ENCODE measurements at places on chromosomes 1 and 21. TPM values are rescaled to one million over a fixed set of nuclear protein-coding genes. Genes with fewer than 3 reads are reported as not detected.

DNA sequence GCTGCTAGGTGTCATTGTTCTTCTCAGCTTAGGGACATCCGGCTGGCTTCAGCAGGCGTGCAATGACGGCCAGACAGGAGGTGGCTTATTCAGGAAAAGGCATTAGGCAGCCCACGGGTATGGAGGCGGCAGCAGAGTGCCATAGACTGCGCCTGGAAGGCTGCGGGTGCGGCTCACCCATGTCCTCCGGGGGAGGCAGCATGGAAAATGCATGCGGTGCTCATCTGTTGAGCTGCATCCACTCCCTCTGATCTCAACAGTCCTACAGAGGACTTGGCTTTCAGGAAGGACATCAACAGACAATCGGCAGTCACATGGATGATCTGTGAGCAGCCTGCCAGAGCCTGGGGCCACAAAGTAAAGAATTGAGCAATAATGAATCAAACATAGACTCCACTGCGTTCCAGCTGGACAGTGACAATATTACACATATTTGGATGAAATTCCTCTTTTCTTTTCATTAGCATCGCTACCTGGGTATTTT is 42.9 kb downstream of the UMODL1 start:
- no peak for DNase-seq

CATSPER4 gene
- total RNA-seq: not detected

DNA sequence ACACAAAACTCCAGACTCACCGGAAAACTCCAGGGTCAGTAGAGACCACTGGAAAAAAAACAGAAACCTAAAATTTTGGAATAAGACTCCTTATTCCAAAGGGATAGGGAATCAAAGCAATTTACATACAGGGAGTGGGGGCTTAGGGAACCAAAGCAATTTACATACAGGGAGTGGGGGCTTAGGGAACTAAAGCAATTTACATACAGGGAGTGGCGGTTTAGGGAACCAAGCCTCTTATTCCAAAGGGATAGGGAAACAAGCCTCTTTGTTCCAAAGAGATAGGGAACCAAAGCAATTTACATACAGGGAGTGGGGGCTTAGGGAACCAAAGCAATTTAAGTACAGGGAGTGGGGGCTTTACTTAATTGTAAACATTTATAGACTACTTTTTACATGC is 28.4 kb upstream of the TTLL7 start:
- DNase-seq: no peak

GRCh38 chr1:8465013-8465412 is 147.1 kb downstream of the SLC45A1 start:
- DNase-seq: no peak

DNA sequence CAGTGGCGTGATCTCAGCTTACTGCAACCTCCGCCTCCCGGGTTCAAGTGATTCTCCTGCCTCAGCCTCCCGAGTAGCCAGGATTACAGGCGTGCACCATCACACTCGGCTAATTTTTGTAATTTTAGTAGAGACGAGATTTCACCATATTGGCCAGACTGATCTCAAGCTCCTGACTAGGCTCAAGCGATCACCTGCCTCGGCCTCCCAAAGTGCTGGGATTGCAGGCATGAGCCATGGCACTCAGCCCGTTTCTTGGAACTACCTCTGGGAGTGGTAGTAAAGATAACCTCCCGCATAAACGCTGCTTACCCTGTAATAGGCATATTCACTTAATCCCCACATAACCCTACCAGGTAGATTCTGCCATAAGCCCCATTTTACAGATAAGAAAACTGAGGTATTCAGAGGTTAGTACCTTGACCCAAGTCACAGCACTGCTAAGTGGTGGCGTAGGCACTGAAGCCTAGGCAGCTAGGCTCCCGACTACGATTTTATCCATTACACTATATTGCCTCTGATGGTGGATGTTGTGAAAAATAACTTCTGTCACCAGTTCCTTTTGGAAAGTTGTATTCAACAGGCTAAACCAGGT is 143.8 kb downstream of the SDCCAG8 start:
- no peak for DNase-seq

SPRR2F gene
- not detected for total RNA-seq

GRCh38 chr21:37208741-37209225 is 58.4 kb downstream of the VPS26C start:
- DNase-seq: no peak

DNA sequence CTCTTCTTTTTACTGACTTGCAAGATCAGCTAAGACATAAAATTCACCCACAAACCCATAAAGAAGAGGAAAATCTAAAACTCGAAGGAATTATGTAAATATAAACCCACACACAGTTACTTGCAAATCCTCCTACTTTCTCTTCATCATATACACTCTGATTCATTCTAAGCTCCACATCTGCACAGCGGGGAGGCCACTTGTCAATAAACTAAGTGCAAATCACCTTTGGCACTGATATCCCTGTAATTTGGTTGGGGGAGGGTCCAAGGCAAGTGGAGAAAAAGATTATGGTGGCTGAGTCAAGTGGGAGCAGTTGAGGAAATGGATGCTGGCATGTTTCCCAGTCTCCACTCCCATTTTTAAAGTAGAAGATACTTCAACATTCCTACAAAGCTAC is 596.5 kb downstream of the MATN1 start:
- DNase-seq: no peak

IL10 gene
- not detected for total RNA-seq

DNA sequence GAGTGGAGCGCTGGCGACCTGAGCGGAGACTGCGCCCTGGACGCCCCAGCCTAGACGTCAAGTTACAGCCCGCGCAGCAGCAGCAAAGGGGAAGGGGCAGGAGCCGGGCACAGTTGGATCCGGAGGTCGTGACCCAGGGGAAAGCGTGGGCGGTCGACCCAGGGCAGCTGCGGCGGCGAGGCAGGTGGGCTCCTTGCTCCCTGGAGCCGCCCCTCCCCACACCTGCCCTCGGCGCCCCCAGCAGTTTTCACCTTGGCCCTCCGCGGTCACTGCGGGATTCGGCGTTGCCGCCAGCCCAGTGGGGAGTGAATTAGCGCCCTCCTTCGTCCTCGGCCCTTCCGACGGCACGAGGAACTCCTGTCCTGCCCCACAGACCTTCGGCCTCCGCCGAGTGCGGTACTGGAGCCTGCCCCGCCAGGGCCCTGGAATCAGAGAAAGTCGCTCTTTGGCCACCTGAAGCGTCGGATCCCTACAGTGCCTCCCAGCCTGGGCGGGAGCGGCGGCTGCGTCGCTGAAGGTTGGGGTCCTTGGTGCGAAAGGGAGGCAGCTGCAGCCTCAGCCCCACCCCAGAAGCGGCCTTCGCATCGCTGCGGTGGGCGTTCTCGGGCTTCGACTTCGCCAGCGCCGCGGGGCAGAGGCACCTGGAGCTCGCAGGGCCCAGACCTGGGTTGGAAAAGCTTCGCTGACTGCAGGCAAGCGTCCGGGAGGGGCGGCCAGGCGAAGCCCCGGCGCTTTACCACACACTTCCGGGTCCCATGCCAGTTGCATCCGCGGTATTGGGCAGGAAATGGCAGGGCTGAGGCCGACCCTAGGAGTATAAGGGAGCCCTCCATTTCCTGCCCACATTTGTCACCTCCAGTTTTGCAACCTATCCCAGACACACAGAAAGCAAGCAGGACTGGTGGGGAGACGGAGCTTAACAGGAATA is 4.2 kb downstream of the TFAP2E start:
- peak; percentile 76 for DNase-seq

ZNF683 gene
- total RNA-seq: not detected

GRCh38 chr1:56380531-56380930 is 198.8 kb downstream of the PLPP3 start:
- DNase-seq: no peak

CAP1 gene
- 525 TPM for total RNA-seq

GRCh38 chr1:173771560-173771959 is 52.9 kb upstream of the DARS2 start:
- no peak for DNase-seq

DNA sequence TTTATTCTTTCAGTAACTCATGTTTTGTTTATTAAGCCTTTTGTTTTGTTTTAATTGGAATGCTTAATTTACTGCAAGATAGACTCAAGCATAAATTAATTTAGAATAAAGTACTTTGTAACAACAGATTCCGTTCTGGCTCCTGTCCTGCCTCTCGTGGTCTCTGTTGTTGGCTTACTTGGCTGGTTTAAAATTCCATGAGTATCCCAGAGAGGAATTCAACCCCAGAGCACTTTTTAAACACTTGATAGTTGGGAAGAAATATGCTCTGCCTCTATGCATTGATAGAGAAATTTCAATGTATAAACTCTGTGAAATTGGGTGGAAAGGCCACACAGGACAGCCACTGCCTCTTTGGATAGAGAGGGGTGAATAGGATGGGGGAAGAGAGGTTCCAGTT is 89.7 kb downstream of the ATP5PO start:
- no peak for DNase-seq

DNA sequence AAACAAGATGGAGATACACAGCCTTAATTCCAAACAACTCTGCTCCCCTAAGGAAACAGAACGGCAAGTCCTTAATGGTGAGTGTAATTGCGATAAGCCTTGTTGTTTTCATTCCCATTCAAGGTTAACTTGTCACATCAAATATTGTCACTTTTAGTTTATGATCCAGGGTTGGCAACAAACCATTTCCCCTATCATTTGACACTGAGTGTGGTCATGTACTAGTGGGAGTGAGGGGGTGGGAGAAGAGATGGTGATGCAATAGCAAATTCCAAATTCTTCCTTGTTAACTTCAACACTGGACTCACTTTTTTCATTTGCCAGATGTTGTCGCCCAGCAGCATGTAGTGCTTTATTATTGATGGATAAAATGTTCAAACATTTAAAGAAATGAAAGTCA is 140.4 kb downstream of the ZNF326 start:
- no peak for DNase-seq

GRCh38 chr21:33937931-33938339 is 22.3 kb upstream of the ATP5PO start:
- DNase-seq: peak; percentile 78

KCNA3 gene
- 15.3 TPM for total RNA-seq

DNA sequence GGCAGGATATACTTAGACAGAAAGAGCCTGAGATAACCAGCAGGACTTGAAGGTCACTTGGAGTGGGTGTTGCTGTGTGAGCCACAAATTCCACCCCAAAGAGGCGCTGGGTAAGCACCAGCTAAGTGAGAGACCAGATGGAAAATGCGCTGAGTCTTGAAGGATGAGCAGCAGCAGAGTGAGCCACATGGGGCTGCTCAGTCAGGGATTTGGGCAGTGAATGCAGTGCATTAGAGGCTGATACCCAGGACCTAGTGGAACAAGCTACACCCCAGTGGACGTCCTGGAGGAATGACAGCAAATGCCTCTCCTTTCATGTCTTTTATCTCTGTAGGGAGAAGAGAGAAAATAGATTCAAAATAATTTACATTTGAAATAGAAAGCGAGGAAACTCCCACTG is 11.3 kb downstream of the GRIK1 start:
- DNase-seq: no peak

SPRR5 gene
- total RNA-seq: not detected

GRCh38 chr21:32328595-32328994 is 29.9 kb downstream of the MRAP start:
- no peak for DNase-seq

UBL4B gene
- total RNA-seq: not detected

- DNase-seq: peak; percentile 95
Observed at GRCh38 chr1:111755331-111756123, at the start of gene DDX20. TSS of gene DDX20 (plus strand) at chr1:111755901. CDS start at chr1:111755925, 24 bp downstream.

Data from activated naive CD4-positive, alpha-beta T cell treated with anti-CD3 and anti-CD28 coated beads for 36 hours (primary cell).